Activated naive CD8-positive, alpha-beta T cell treated with anti-CD3 and anti-CD28 coated beads, Interleukin-2, amount 50 U/mL, for 24 hours (primary cell): ENCODE measurements at places on chromosomes 16 and 17.

DNA sequence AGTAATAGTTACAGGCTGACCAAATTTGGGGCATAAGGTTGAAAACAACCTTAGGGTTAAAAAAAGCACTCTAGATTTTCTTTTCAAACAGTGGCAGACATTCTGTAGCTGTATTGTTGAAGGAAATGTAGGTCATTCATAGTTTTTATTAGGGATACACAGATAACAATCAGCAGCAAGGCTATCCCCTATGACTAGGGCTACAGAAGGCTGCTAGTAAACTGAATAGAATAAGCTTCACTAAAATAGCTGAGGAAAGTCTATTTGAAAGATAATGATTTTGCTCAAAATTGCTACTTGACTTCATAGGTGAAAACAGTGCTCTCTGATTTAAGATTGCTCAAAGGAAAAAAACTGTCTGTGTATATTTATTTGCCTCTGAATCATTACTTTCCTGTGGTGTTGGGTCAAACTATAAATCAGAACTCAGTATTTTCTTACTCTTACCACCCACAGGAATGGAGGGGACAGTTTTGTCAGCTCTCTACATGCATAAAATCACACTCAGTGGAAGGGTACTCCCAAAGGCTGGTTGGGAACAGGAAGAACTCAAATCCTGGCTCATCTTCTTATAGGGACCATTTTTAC lies 24.8 kb downstream of the RPGRIP1L start:
- no peak for DNase-seq

DNA sequence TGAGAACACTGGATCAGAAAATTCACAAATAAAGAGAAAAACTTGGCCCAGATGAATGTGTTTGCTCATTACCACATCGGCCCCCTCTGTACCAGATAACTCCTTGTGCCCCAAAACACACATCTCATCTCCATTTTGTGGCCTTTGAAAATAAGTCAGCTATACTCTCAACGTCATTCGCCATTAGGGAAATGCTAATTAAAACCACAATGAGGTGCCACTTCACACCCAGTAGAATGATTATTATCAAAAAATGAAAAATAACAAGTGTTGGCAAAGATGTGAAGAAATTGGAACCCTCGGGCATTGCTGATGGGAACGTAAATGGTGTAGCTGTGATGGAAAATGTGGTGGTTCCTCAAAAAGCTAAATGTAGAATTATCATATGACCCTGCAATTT lies 34.6 kb upstream of the AKTIP start:
- DNase-seq = no peak

DNA sequence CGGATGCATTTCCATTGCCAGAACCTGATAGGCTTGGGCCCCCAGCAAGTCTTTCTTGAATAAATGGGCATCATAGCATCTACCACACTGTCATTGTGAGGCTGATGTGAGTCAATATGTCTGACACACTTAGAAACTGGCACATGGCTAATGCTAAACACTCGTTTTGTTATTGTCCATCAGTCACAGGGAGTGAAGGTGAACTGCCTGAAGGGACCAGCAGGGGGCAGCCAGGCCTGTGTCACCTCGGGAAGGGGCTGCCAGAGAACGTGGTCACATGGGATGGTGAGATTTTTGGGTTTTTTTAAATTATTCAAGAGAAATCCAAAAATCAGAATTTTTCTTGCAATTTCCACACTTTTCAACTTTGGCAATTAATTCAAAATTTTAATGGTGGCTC lies 831 bp upstream of the RCVRN start:
- peak; percentile 37 for DNase-seq

GRCh38 chr16:72841506-72841905 lies 206.4 kb downstream of the ZFHX3 start:
- no peak for DNase-seq

DNA sequence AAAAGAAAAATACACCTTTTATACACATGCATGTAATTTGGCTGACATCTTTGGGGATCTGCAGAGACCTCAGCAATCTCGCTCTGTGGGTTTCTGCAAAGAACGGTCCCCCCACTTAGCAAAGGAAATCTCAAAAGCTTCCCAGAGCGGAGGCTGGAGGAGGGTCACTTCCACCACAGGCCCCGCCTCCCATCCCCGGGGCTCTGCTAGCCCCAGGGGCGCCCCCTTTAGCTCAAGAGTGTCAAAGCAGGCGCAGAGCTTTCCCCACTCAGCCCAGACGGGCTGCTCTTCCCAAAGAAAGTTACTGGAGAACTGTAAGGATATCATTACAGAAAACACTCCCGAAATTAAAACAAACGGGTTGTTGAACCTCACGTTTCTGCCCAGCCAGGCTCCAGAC lies 11.4 kb downstream of the SLC13A5 start:
- DNase-seq = peak; percentile 64

DNA sequence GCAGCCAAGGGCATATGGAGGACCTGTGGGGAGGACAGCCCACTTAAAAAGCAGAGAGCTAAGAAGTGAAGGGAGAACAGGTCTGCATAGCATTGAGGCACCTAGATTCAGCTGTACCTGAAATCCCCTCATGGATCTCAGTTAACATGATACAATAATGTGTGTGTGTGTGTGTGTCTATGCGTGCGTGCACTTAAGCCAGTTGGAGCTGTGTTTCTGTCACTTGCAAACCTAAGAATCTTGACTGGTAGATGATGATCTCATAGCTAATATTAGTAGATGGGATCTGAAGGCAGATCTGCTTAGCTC lies 1.7 kb upstream of the ITPRIPL2 start:
- no peak for DNase-seq

DNA sequence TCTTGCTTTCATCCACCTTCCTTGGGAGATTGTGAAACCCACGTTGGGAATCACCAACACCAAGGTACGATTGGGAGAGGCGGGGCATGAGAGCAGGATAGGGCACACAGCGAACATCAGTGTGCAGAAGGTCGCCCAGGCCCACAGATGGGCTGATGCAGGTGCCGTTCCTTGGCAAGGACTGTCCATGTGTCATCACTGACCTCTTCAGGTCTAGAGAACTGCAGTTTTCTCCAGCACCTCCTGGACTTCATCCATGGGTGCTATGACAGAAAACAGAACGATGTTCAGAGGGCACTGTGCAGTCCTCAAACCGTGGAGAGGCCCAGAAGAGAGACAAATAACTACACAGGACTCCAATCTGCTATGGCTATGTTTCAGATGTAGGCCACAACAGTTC lies 23.9 kb upstream of the TAT start:
- DNase-seq = no peak

DNA sequence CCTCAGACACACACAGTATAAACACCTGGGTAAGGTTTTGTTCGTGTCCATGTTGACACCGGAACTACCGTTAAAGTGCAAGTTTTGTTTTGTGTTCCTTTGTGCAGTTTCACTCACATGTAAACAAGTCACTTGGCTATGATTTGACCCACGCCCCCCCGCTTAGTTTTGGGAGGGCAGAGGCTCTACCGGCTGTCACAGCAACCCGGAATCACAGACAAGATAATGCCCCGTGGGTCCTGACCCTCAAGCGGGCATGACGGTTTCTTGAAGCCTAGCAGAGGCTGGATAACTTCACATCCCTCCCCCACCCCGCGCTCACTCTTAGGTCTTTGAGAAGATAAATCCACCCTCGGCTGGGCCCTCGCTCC lies 1.7 kb downstream of the RASD1 start:
- no peak for DNase-seq

DNA sequence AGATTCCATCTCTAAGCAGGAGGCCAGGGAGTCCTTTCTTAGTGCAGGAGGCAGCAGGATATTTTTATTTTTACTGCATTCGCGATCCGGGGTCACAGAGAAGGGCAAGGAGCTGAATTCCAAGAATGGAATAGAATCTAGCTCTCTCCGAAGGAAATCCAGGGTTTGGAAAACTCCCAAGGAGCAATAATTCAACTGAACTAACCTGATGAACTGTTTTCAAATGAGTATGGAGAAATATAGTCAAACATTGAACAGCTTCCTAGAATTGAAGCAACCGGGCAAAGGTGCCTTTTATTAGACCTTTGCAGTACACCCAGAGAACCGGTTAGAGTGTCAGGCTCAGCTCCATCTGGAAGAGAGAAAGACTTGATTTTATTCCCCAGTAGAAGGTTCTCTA lies 120.7 kb upstream of the MAF start:
- DNase-seq = no peak

DNA sequence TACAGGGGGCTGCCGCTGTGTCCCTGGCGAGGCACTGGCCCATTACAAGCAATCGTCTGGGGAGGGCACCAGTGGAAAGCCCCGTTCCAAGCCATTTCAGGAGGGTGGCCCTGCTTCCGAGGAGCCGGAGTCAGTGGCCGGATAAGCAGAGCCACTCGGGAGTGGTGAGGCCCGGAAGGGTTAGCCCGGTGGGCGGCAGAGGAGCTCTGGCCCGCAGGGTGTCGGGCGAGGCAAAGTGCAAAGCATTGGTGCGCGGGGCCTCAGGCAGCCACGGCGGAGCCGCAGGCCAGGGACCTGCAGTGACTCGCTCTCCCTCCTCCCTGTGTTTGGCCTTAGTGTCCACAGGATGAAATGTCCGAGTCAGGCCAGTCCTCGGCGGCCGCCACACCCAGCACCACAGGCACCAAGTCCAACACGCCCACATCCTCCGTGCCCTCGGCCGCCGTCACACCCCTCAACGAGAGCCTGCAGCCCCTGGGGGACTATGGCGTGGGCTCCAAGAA lies 24.6 kb downstream of the NME3 start:
- no peak for DNase-seq

DNA sequence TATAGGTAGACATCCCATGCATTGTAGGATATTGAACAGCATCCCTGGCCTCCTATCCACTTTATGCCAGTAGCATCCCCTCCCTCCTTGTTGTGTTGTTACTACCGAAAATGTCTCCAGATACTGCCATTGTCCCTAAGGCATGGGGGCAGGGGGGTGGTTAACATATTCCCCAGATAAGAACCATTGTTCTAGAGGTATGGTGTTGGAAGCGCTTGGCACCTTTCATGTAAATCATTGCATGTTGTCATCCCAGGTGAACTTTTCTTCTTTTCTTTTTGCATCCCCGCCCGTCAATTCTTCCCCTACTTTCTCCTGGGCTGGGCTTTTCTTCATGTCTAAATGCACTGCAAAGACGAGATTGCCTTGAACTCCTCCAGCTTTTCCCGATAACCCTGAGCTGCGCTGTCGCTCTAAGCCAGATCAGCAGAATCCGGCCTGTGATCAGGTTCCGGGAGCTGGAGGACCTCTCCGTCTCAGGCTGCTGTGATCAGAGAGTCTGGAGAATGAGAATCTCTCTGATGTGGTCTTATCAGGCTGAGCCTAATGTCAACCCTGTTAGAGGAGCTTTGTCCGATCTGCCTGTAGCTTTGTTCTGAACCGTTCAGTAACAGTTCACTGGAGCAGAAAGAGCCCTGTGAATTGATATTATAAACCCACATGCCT lies 76.2 kb downstream of the RBFOX1 start:
- DNase-seq = no peak

- DNase-seq = peak; percentile 63
Measured at GRCh38 chr16:85616607-85617321, 3.6 kb downstream of the GSE1 start.

- DNase-seq = peak; percentile 86
Measured at GRCh38 chr16:18969050-18969854, 14.5 kb upstream of the TMC7 start.

- DNase-seq = no peak
Measured at GRCh38 chr16:53515259-53515658, 12.2 kb upstream of the AKTIP start.

DNA sequence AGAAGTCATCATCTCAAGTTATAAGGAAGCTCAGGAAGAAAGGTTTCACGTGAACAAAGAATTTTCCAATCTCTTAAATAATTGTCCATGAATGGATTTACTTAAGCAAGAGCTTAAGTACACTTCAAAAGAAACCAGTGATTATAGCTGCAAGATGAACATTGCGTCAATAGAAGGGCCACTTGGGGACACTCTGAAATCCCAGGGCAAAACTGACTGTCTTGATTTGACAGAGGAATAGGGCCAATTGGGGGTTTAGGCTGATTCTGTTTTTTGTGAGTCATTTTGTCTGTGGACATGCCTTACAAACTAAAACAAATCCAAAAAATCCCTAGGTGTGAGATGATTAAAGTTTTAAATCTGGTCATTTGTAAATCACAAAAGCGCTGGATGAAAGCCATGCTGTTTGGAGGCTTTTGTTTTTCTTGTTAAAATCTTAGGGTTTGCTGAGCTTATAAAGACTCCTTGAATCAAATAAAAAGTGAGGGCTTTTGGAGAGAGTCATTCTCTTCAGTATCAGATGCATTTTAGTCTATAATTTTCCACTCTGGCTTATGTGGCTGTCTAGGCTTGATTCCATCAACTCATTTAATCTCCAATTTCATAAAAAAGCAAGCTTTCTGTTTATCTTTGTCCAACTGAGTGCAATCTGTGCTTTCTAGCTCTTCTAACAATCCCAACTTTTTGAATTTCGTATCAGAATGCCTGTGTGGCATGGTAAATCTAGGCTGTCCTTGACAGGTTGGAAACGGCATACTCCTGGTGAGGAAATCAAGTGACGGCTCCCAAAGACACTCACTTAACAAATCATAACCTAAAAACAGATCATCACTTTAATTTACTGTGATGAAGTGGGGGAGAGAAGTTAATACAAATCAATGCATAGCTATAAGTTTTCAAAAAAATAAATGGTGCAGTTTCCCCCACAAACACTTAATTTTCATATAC lies 98.2 kb upstream of the SOX9 start:
- no peak for DNase-seq

DNA sequence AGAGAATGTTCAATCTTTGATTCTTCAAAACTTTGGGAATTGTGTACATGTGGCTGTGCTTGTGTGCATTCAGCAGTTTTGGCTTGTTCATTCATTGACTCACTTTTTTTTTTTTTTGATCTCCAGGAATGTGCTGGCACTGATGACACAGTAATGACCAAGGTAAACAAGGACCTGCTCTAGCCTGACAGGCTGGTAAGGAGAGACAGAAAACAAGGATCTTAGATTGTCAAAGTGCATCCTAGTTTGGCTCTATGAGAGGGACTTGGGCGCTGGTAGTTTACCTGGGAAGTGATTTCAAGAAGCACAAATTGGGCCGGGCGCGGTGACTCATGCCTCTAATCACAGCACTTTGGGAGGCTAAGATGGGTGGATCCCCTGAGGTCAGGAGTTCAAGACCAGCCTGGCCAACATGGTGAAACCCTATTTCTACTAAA lies 233.1 kb upstream of the WSCD1 start:
- no peak for DNase-seq

- no peak for DNase-seq
Measured at GRCh38 chr16:56367764-56368163, 57.6 kb downstream of the AMFR start.

DNA sequence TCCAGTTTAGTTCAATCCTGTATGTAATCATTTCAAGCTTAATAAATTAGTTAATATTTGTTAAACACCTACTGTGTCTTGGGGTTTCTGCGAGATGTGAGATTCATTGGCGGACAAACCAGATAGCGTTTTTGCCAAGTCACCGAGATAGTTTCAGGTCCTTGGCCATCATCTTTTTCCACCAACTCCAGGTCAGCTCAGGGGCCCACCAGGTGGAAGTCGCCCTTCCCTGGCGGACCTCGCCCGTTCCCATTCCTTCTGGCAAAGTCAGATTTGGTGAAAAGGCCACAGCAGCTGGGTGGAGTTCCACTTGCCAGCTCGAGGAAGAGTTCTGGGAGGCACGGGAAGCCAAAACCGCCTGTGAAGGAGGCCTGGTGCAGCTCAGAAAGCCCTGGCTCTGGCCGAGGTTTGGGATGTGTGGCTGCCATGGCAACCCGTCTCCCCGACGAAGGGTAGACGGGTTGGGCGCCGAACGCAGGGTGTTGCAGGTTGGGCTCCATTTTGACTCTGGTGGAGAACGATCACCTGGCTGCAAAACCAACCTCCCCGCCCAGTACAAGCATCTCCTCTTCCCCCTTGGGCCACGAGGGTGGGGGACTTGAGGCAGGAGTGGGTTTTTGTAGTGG lies 39.5 kb downstream of the CMIP start:
- DNase-seq = no peak
